Fibroblast of skin of back (primary cell): ENCODE measurements at places on chromosomes 2 and 18.

GRCh38 chr18:50783553-50783952, 36.3 kb downstream of the MRO start:
- DNase-seq = no peak

GRCh38 chr18:54607213-54608027, 16.4 kb downstream of the DYNAP start:
- DNase-seq = no peak

- no peak for DNase-seq
Observed at GRCh38 chr18:2843146-2843545, 3.7 kb upstream of the EMILIN2 start.

DNA sequence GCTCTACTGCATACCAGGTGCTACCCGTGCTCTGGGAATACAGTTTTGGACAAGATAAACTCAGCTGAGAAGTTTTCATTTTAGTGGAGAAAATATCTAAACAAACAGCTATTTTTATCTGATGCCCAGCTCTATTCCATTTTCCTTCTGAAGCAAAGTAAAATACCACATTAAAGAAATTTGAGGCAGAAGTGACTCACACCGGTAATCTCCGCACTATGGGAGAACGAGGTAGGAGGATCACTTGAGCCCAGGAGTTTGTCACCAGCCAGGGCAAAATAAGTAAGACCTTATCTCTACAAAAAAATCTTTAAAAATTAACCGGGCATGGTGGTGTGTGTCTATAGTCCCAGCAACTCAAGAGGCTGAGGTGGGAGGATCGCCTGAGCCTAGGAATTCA, 416.2 kb upstream of the LYPD1 start:
- no peak for DNase-seq

DNA sequence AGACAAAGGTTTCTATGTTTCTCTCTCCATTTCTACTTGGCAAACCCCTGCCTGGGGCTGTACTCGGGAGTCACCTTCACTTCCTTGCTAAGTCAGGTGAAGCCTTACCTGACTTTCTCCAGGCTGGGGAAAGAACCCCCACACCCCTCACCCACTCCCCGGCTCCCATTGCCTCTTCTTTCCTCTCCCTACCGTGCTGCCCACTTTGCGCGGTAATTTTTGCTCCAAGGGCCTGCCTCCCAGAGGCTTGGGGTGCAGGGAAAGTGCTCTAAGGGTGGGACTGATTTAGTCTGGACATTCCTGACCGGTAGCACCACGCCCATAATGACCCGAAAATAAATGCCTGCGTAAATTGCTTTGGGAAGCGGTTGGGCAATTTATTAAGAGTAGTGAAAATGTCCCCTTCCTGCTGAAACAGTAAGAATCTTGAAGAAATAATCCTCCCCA, 49.1 kb upstream of the ATP6V1B1 start:
- DNase-seq = no peak

DNA sequence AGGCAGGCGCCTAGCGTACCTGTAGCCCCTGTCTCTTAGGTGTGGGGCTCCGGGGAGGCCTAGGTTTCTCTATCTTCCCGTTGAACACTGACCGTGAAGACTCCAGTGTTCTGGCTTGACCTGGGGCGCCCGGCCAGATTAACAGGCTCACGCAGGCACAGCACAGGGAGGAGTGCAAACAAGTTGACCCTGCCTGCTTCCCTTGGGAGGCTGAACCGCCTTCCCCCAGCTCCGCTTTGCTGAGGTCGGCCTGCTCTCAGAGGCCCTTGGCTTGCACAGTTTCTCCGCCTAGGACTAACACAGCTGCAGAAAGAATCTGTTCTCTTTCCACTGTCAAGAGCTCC, 567 bp downstream of the PCYOX1 start:
- DNase-seq = peak; percentile 16

DNA sequence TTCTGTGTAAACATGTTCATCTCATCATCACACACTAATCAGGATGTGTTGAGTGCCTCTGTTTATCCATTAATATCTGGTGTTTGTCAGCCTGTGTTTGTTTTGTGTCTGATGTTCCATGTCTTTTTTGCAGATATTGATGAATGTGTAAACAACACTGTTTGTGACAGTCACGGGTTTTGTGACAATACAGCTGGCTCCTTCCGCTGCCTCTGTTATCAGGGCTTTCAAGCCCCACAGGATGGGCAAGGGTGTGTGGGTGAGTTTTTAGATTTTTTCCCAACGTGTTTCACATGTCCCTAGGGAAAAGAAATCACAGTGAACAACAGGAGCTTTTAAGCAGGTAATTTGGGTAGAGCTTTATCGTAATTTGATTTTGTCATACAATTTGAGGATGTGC, 133.7 kb upstream of the RASGRP3 start:
- no peak for DNase-seq

GRCh38 chr2:96153991-96154431, 8.8 kb upstream of the DUSP2 start:
- DNase-seq = no peak

DNA sequence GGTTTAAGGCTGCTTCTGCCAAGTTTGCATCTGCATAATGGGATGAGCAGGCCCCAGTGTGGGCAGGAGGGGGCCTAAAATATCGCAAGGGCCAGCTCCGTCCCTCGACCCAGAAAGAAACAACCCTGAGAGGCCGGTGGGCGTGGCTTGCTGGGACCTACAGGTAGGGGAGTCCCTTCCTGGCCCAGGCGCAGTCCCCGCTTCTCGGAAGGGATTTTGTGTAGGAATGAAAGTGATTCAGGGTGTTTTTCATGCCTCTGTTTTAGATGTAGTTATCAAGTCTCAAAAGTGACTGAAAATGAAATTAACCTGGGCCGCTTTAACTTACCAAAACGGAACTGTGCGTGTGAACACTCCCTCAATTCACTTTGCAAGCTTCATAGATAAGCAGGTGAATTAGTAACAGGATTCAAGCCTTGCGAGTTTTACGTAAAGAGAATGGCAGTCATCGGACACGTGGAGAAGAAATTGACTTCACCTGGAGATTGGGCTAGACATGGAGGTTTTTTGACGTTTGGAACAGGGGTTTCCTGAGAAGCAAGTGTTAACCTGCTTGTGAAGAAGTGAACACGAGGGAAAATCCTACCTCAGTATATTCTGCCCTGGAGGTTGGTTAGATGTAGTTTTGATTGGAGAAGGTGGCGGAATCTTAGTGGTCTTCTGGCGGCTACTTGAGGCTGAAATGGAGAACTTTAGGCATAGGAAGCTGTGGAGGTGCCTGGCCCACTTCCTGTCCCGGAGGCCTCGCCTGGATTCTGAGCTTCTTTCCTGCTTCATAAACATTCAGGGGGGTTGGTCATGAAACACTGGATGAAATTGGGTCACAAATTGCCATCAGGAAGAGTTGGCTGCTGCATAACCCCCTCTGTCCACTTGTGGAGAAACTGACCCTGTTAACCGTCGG, 1.7 kb downstream of the NCK2 start:
- DNase-seq = no peak

- DNase-seq = no peak
Observed at GRCh38 chr2:202822411-202822810, 49.2 kb downstream of the ICA1L start.

DNA sequence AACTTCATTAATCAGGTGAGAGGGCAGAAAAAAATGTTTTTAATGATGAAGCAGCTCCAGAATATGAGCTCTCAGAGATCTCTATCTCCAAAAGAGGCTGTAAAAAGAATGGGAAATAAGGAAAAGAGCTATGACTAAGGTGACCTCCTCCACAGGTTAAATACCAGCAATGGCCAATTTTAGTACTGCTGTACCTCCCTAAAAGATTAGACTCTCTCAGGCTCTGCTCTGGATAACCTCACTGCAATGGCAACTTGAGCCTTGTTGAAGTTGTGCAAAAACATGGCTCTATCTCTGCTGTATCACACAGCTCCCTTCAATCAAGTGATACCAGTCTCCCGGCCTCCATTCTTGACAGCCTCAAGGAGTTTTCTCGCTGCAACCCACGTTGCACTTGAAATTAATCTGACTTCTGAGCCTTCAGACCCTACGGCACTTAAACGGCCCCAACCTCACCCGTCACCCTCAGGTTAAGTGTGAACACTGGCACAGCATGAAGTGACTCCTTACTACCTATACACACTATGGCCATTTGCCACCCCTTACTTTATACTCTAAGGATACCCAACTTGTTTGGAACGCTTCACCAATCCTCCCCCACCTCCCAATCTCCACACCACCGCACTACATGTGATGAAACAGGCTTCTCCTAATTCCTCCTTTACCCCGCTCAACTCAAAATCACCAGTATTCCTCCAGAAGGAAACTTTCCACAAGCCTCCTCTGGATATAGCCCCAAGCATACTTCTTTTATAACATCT, 36.3 kb downstream of the SMAD2 start:
- DNase-seq = no peak

DNA sequence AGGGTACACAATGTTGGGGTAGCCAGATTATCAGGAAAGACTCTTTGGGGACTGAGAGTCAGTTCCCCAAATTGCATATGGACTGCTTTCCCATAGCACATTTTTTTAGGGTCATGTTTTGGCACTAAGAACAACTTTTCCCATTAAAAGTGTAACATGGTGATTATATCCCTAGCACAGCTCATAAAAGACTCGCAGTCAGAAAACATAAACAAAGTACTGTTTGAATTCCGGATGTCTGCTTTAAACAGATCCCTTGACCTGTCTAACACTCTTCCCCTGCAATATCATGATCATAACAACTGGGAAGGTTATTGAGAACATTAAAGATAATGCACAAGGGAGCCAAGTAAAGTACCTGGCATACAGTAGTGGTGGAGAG, 262.2 kb downstream of the ASXL3 start:
- DNase-seq = no peak

DNA sequence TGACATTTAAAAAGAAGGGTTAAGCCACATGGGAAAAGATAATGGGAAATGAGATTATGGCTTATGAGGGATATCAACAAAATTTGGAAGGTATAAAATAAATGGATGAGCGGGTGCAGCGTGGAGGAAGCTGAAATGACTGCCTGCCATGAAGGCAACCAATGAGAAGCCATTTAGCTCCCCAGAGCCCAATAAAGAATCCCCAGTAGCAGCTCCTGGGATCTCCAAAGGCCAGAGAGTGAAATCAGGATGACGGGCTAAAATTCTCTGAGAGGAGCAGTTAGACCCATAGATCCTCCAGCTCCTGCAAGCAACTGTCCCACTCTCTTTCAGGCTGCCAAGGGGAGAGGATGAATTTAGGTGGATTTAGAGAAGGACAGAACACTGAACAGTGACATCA, 12.9 kb upstream of the MAPRE3 start:
- DNase-seq = no peak

DNA sequence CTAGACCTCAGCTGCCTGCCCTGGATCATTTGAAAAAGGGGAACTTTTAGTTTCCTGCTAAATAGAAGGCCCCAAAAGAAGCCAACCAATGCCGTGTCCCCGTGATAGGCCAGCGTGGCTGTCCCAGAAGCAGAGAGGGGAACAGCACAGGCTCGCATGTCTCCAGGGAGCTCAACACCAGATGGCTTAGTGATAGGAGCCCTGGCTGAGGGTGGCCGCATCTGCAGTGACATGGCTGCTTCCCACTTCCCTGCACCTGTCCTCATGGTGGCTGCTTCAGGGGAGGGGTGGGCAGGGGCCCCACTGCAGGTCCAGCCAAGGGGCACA, 79.6 kb downstream of the MBP start:
- DNase-seq = no peak

GRCh38 chr2:201249889-201250288, 10.4 kb upstream of the CASP8 start:
- no peak for DNase-seq

DNA sequence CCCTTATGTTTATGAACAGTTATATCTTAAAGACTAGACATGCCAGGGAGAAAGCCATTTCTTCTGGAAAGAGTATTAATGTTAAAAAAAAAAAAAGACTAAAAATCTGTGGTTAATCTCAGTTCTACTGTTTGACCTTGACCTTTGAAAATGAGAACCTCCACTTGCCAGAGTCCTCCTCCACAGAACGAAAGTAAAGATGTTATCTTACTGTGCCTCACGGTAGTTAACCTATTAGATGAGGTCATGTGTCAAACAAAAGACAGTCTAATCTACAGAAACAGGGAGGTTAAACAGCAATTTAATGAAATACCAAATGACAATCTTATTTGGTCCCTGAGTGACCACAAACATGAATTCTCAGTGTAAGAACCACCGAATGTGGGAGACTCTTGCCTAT, 51.2 kb downstream of the SLC14A2 start:
- no peak for DNase-seq

DNA sequence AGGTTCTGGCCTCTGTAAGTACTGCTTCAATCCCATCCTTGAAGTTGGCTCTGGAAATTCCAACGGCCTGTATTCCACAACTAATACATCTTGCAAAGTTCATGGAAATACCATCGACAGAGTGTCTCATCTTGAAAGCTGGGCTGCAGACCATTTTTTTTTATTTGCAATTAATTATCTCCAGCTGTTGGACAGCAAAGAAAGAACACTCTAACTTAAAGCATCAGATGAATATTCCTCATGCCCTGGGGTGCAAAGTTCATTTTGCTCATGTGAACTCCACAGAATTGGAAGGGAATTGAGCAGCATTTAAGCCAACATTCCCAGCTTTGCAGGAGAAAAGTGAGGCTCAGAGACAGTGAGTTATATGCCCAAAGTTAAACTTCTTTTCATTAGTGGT, 96.5 kb upstream of the PIEZO2 start:
- DNase-seq = peak; percentile 33

GRCh38 chr2:180733330-180733729, 247.1 kb upstream of the UBE2E3 start:
- DNase-seq = no peak

DNA sequence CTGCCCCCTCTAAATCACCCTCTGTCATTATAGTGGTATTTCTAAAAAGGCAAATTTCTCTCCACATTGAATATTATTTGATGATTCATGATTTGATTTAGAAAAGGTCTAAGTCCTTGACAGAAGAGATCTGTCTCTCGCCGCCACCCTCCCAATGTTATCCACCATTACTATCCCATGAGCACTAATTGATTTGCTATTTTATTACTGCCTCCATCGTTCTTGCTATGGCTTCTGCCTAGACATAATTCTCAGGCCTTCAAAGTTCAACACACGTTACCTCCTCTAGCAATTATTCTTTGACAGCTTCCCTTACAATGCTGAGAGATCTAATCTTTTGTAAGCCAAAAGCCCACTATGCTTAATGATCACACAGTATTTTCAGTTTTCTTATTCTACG, 507.0 kb upstream of the CHAC2 start:
- DNase-seq = no peak

GRCh38 chr2:10331702-10332401, 29.1 kb downstream of the HPCAL1 start:
- no peak for DNase-seq

DNA sequence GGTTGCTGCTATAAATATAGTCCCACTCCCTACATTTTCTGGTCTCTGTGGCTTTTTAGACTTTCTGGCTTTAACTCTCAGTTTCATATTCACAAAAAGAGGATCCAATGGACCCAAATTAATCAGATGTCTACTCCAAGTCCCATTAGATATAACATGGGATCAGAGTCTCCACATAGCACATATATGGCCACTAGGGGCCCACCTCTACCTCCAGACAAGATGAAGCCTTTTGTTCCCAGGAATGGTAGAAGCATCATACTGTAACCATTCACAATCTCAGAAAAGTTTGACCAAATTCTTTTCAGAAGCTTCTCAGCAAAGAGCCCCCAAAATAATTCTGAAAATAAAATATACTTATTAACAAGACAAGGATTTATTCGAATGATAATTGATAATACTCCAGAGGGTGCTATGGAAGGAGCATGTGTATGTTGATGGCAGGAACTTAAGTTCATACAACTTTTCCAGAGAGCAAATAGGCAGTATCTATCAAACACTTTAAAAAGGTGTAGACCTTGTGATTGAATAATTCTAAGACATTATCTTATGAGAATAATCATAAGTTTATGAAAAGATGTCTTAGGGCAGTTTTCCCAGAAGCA, 382.3 kb upstream of the CRIM1 start:
- peak; percentile 41 for DNase-seq
